ENCODE measurements at places on chromosomes 4 and X. TPM values are rescaled to one million over a fixed set of nuclear protein-coding genes. Genes with fewer than 3 reads are reported as not detected.

The GAGE2A gene
- total RNA-seq: not detected

The PDZD4 gene
- 0.25 TPM for total RNA-seq

- DNase-seq: no peak
Observed at GRCh38 chrX:129099207-129099606, 424.1 kb downstream of the SMARCA1 start.

- no peak for DNase-seq
Observed at GRCh38 chr4:14035076-14035475, 407.6 kb upstream of the BOD1L1 start.

- no peak for DNase-seq
Observed at GRCh38 chrX:9593756-9594155, 128.9 kb downstream of the TBL1X start.

GRCh38 chr4:6466756-6467381 lies 5.5 kb downstream of the PPP2R2C start:
- DNase-seq: no peak

GRCh38 chr4:127997534-127998388 lies 32.6 kb downstream of the ABHD18 start:
- no peak for DNase-seq

Data from PC-9 (cell line).